ENCODE measurements at places on chromosomes 5 and 9. TPM values are rescaled to one million over a fixed set of nuclear protein-coding genes. Genes with fewer than 3 reads are reported as not detected.

DNA sequence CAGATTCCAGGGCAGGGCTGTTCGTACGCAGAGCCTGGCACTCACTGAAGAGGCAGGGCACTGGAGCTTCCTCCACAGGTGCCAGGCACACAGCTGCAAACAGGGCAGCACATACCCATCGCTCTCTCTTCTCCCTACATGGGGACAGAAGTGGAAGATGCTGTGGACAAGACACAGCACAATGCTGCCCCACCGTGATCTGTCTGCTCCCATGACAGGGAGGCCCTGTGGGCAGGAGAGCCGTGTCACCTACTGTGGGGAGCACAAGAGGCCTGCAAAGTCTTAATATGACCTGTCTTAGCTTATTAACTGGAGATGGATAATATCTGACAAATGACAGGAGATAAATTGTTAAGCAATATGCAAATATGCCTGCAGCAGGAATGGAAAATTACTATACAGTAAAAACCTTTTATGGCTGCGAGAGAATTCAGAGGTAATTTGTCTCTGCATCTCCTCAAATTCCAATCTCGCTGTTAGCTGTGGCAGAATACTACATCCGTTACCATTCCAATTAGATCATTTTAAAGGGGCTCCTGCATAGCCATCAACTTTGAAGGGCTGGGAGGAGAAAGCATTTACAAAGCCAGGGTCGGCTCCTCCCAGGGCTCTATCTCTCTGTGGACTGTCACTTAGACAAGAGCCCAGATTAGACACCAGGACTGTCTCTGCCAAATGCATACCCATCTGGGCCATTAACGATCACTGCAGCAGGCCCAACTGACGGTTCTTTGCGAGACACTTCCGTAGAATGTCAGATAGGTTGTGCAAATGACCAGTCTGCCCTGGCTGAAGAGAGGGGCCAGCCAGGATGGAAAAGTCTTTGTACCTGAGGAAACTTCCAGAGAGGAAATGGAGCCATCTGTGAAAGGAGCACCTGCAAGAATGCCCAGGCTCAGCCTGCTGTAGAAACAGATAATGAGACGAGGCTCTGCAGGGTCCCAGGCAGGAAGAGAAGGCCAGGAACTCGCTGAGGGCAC lies 90.7 kb upstream of the FSTL4 start:
- DNase-seq, result no peak

DNA sequence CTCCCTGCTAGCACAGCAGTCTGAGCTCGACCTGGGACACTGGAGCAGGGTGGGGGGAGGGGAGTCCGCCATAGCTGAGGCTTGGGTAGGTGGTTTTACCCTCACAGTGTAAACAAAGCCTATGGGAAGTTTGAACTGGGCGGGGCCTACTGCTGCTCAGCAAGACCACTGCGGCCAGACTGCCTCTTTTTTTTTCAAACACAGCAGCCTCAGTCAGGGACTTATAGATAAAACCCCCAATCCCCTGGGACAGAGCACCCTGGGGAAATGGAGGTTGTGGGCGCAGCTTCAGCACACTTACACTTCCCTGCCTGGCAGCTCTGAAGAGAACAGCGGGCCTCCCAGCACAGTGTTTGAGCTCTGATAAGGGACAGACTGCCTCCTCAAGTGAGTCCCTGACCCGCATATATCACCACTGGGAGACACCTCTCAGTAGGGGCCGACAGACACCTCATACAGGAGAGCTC lies 151.1 kb upstream of the APC start:
- no peak for DNase-seq

The TSSK1B gene
- not detected for polyA plus RNA-seq

The CCNO gene
- 6.1 TPM for polyA plus RNA-seq

Measured in left renal pelvis (tissue), 4 donors.